ENCODE measurements at places on chromosomes 11 and 22.

GRCh38 chr22:16824716-16825687, at the start of gene XKR3:
XKR3 (minus strand) TSS chr22:16825411; CDS start chr22:16808073, 17,338 bp downstream.
- DNase-seq, result no peak

DNA sequence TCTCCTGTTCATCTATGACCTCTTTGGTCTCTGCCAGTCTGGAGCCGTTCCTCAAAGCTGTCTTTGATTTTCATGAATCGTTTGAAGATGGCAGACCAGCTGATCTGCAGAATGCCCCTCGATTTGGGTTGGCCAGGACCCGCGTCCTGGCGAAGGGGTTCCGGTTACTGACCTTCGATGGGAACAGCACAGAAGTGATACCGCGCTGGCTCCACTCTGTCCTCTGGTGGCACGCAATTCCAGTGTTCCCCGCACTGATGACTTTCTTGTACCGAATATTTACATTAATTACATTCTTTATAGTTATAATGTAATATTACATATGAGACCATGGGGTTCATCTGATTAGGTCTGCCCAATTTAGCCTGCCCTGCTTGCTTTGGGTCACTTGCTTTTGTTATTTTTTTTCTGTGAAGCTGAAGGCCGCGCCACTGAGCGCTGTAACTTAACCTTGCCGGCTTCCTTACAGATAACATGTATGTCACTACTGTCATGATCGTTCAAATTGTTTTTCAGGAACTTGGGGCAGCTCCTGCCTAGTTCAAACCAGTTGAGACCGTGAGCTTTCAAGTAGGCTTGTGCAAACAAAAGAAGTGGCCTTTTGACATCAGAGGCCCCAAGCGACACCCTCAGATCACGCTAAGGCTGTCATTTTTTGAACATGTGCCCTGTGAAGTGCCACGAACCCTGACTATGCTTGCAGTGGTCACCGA, 4.1 kb upstream of the USP18 start:
- no peak for DNase-seq

DNA sequence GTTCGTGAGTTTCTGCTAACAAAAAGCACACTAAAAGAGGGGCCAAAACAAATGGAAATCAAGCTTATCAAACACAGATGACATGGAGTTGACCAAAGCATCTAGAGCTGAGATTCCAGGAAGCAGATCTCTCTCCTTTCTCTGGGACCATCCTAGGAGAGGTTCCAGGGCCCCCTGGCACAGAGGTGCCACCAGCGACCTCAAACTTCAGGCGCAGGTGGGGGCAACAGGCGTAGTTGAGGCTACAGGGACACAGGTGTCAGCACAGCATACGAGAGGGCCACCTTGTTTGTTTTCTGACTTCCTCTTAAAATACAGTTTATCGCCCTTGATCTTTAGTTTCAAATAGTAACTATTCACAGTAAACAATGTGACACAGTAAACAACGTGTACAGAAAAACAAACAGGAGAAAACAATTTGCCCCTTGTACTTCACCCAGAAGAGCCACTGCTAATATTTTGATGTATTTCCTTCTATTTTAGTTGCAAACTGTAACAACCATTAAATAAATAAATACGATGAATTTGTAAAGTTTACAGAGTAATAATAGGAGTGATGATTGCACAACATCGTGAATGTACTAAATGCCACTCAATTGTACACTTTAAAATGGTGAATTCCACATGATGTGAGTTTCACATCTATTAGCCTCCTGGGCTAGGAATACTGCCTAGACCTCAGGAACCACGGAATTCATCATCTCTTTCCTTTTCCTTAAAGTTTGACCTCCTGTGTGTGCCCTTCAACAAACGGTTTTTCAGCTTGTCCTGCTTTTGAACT, 52.2 kb downstream of the IGLL5 start:
- no peak for DNase-seq

- no peak for DNase-seq
Observed at GRCh38 chr11:1467270-1467669, 19.3 kb downstream of the MOB2 start.

DNA sequence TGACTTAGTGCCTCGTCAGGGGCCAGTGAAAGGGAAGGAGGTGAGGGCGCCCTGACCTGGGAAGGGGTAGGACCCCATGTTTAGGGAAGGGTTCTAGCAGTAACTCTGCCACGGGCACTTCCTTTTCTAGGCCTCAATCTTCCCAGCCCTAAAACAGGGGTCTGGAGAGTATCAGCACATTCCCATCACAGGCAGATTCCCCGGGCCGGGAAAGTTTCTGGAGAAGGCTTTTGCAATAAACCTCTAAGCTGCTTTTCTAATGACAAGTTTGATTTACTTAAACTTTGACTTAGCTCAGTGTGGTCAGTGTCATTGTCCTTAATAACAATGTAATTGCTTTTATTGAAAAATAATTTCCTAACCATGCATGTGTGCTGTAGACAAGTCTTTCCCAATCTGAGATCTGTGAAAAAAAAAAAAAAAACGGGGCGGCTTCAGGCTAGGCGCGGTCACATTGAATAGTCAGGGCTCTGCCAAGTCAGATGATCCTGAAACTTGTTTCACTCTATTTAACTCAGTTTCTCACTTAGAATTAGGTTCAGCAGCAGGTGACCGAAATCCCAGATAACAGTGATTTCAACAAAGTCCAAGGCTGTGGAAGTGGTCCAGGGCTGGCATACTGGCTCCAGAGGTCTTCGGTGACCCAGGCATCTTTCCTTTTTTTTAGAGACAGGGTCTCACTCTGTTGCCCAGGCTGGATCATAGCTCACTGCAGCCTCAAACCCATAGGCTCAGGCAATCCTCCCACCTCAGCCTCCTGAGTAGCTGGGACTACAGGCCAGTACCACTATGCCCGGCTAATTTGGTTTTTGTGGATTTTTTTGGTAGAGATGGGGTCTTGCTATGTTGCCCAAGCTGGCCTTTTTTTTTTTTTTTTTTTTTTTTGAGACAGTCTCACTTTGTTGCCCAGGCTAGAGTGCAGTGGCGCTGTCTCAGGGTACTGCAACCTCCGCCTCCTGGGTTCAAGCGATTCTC, 19.5 kb upstream of the TAB1 start:
- DNase-seq, result no peak

DNA sequence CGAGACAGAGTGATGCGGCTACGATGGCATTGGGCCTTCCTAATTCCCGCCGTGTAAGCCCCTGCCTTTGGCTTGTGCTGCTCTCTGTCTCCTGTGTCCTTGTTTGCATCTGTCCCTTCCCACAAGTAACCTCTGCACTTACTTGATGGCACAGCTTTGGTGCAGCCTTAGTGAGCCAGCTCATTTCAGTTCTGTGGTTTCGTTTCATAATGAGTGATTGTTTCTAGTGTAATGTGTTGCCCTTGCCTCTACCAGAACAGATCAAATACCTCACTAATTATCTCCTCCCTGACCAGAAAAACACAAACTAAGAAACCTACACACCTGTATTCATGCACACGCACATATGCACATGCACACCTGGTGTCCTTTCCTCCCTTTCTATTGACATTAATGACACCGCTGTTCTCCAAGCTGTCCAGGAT, 58.8 kb downstream of the GRK3 start:
- no peak for DNase-seq

- peak; percentile 50 for DNase-seq
Observed at GRCh38 chr11:43825217-43825816, 55.3 kb upstream of the ALKBH3 start.

DNA sequence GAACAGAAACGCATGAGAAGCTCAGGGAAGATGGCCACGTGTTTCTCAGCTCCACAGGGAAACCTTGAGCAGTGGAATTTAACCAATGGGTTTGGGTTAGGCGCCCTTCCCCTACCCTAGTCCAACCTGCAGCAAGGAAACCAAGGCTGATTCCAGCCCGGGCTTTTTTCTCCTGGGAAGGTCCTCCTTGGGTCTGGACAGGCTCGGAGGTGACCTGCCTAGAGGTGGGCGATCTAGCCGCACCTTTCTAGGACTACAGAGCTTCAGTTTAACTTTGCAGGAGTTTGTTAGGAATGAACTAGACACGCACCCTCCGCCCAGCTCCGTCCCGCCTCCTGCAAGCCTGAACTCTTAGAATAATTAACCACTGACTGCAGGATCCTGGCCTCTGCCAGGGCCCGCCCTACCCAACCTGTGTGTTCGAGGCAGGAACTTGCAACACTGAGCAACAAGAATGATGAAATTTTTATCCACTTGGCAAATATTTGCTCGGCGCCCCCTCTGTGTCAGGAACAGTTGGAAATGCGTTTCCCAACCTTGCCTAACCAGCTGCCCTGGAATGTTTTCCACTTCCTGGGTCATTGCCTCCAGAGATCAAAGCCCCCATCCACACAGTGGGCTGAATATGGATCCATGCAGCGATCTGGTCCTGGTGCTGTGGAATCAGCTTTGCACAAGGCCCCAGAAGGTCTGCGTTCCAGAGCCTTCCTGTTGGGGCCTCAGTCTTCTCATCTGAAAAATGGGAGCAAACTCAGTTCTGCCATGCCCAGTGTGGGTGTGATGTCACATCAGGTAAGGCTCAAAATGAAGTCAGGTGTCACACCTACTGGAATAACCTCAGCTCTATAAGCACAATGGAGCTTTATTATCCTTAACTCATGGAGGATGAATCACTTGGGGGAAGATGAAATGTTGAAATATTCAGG, 13.3 kb downstream of the MPST start:
- DNase-seq, result peak; percentile 36

DNA sequence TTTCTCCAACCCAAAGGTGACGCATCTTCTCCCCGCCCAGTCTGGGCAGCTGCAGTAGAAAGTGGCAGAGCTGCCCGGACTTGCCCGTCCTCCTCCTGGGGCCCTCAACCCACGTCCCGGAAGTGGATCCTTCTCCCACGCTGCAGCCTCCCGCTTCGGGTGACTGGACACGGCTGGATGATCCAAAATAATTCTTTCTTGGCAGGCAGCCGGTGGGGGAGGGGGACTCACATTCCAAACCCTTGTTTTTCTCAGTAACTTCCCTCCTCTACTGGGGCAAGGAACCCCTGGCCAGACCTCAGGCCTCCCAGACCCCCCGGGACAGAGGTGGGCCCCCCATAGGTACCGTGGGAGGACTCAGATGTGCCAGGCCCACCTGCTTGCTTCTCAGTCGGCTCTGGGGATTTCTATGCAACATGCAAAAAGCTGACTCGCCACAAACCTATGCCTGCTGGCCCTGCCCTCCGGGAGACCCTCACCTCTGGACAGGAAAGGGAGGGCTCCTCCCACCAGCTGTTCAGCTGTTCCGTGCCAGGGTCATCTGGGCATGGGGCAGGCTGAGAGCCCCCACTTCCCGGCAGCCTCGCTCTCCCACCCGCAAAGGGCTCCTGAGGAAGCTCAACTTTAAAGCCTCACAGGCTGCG, 1.4 kb downstream of the PLXNB2 start:
- DNase-seq, result peak; percentile 89

GRCh38 chr11:128789497-128790150, 77.5 kb downstream of the KCNJ1 start:
- DNase-seq, result no peak

- no peak for DNase-seq
Observed at GRCh38 chr22:49925525-49926128, 7.2 kb downstream of the CRELD2 start.

- no peak for DNase-seq
Observed at GRCh38 chr11:46105926-46106325, 15.3 kb downstream of the PHF21A start.

- no peak for DNase-seq
Observed at GRCh38 chr22:24161485-24161884, 19.8 kb upstream of the SUSD2 start.

DNA sequence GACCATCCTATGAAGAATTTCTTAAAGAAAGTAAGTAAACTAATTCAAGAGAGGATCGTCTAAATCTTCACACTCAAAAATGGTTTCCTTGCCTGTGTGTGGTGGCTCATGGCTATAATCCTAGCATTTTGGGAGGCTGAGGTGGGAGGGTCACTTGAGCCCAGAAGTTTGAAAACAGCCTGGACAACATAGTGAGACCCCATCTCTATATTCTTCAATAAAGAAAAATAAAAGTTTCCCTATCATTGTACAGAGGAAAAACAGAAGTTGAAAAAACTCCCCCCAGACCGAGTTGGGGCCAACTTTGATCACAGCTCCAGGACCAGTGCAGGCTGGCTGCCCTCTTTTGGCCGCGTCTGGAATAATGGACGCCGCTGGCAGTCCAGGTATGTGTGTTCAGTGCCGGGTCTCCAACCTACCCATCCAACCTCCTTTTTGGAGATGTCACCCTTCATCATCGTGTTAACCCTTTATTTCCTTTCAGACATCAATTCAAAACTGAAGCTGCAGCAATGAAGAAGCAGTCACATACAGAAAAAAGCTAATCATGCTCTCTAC, 3.0 kb downstream of the RPS25 start:
- DNase-seq, result no peak

DNA sequence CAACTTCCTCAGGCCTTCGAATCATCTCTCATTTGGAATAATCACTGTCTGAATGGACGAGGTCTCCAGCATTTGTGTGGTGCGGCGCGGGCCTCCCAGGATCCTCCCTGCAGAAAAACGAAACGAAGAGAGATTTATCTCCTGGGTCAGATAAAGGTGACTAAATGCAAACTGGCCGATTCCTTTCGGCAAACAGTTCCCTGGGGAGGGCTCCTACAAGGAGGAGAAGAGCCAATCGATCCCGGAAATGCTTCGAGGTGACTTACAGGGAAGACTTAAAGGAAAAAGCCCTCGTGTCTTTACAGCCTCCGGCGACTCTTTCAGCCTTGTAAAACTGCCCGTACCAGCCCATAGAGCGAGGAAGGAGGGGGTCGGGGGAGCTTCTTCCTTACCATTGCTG, 126.5 kb downstream of the MIAT start:
- no peak for DNase-seq

GRCh38 chr11:134015556-134015955, 53.3 kb upstream of the JAM3 start:
- DNase-seq, result no peak

- DNase-seq, result no peak
Observed at GRCh38 chr11:34235189-34235588, 122.6 kb downstream of the ABTB2 start.

DNA sequence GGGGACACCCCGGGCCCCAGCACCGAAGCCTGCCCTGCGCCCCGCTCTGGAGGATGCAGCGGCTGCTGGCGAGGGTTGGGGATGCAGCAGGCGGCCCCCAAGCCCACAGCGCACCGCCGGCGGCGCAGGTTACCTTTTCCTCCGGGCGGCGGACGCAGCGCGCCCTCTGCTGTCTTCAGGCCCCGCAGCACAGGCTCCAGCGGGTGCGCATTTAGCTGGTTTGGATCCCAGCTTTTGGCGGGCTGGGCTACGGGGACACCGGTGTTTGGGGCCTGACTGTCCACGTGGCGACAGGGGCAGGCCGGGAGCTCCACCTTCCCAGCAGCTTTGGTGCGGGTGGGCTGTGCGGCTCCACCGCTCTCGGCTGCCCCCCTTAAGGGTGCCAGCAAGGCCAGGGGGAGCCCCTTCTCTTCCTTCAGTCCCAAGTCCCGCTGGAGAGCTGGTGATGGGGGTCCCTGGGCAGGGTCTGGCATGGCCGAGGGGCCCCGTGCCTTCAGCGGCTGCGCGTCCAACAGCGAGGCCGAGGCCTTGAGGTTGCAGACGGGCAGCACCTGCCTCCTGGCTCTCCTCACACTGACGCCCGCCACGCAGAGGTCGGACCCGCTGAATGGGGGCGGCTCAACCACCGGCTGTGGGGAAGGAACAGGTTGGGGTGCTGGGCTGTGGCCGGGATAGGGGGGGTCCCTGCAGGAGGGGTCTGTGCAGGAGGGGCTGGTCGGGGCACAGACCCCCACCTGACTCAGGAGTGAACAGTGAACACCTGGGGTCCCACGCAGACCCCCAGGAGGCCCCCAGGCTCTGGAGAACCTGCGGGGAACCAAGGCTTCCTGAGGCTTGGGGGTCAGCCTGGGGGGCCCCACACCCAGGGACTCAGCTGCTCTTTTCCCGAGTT, 18.0 kb upstream of the IL17REL start:
- peak; percentile 48 for DNase-seq

GRCh38 chr11:75431533-75432525, 1.2 kb downstream of the KLHL35 start:
- DNase-seq, result no peak

Data from astrocyte of the spinal cord (primary cell).